ENCODE measurements at places on chromosomes 2 and 18.

GRCh38 chr2:205460217-205460616 is 222.1 kb upstream of the NRP2 start:
- no peak for DNase-seq

GRCh38 chr18:12371590-12371989 is 5.4 kb downstream of the AFG3L2 start:
- DNase-seq = no peak

DNA sequence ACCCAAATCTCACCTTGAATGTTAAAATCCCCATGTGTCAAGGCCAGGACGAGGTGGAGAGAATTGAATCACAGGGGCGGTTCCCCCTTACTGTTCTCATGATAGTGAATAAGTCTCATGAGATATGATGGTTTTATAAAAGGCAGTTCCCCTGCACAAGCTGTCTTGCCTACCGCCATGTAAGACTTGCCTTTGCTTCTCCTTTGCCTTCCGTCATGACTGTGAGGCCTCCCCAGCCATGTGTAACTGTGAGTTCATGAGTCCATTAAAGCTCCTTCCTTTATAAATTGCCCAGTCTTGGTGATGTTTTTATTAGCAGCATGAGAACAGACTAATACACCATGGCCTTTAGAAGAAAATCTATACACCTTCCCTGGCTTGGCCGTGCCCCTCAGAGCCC is 7.4 kb upstream of the MBP start:
- no peak for DNase-seq

DNA sequence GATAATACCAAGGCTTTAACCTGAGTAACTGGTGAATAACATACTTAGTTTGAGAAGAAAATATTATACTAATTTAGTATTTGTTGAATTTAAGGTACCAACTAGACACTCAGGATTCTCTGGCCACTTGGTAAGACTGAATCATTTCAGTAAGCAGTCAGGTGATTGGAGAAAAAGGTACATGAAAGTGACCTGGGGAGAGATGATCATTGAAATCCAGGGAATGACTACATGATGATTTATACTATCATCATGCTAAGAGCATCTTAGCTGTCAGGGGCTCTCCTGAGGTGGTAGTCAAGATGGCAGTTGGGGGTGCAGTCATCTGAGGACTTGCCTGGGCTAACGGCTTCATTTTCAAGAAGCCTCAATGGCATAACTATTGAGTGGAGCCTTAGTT is 571.2 kb upstream of the ACVR2A start:
- DNase-seq = no peak

DNA sequence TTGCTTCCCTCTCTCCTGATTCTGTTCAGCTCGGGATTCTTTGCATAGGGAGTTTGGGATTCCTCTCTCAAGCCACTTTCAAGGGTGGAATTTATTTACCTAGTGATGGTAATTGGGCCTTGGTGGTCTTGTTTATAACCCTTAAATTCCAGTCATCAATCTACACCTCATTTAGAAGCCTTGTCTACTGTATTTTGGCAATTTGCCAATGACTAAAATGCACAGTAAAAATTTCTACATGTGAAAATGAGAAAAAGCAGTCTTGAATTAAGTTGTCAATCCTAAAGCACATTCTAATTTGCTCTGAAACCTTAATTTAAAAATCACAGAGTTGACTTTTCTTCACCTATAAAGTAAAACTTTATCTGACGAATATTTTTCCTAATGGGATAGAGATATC is 749.2 kb upstream of the CRIM1 start:
- DNase-seq = no peak

DNA sequence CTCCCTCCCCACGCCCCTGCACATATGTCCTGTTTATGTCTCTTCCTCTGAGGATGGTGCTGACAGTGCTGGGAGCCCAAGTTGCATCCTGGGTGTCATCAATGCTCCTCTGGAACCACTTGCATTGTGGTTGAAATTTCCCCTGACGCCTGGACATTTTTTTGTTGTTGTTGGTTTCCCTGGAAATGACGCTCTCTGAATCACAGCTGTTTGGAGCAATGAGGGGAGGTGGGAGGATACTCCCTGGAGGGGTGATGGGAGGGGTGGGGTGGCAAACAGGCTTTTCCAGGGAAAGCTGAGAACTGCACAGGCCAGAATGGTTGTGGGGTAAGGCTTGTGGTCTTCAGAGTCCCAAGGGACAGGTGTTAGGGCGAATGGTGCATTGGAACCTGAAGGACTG is 29.6 kb downstream of the CELF4 start:
- DNase-seq = no peak

DNA sequence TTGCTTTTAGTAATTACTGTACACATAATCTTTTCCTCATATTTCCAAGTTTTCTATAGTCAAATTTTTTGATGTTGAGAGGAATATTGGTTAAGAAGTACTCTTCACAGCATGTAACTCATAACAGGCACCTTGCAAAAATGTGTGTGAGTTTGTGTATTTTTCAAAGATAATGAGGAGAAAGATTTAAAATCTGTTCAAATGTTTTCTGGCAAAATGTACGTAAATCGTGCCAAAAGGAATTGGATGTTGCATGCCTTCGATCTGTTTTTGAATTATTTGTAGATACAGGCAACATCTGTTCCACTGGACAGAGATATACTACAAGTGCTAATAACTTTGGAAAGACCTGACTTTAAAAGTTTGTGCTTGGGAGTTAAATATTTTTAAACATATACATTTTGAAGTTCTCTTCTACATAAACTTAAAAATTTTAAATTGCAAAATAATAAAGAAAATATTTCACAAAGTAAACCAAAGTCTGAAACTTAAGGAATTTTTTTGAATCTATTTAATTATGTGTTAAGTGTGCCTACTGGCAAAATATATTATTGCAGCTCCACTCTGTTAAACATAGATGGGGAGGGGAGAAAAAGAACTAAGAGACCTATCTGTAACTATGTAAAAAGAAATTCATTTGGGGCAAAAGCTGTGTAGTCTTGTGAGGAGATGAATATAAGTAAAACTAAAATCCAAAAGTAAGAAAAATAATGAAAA is 133.5 kb upstream of the UBE2E3 start:
- DNase-seq = no peak

GRCh38 chr2:85111819-85112281 is 21.3 kb upstream of the TCF7L1 start:
- DNase-seq = no peak

GRCh38 chr18:2825613-2826175 is 21.1 kb upstream of the EMILIN2 start:
- DNase-seq = no peak

DNA sequence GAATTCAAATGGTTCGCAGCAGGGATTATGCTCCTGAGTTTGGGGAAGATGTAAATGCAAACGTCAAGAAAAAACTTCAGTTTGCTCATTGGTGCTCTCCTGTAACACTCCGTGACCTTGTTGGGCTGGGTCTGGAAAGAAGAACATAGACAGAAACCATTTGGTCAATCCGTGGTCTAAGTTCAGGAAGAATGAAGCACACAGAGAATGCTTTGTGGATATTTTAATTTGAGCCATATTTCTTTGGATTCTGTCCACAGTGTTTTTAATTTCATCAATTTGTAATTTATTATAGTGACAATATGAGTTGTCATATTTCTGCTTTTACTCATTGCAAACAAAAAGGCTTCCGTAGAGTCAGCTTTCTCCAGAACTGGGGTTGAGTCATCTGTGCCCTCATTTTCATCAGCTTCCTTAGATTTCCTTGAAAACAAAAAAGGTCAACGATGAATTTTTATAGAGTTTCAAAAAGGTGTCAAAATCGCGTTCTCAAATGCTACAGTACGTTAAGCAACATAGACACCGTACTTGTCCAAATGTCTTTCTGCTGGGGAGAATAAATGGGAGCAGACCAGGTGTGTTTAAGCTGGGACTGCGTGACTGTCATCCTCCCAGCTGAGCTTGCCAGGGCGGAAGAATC is 606.4 kb downstream of the RNF144A start:
- DNase-seq = no peak

GRCh38 chr2:196403471-196403870 is 232.1 kb upstream of the STK17B start:
- no peak for DNase-seq

GRCh38 chr2:196983934-196984333 is 57.4 kb upstream of the PGAP1 start:
- DNase-seq = no peak

- no peak for DNase-seq
These were observed 284.8 kb upstream of the HS6ST1 start for GRCh38 chr2:128603411-128603924.

DNA sequence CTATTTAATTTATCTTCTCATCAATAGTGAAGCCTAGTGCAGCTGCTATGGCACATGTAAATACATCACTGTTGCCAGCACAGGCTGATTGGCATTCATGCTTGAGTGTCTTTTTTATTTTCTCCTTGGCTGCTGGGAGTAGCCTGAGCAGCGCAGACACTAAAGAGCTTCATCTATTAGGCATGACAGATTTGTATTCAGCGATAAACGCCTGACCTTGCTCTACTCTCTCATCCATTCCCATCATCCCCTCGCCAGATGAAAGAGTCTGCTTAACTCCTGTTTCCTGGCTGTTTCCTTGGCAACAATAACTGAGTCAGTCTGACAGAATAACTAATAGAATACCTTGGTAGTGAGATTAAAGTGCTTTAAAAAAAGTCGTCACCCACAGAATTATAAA is 753.6 kb downstream of the DCC start:
- no peak for DNase-seq

- no peak for DNase-seq
These were observed 118.6 kb upstream of the GLI2 start for GRCh38 chr2:120617055-120617454.

DNA sequence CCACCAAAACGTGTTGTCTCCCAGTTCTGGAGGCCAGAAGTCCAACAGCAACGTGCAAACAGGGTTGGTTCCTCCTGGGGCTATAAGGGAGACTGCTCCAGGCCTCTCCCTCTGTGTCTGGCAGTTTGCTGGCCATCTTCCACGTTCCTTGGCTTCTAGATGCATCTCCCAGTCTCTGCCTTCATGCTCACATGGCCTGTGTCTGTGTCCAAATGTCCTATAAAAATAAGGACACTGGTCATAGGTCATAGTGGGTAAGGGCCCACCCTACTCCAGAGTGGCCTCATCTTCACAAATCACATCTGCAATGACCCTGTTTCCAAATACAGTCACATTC is 69.4 kb upstream of the TAF1B start:
- no peak for DNase-seq

- DNase-seq = no peak
These were observed 185.7 kb upstream of the ZEB2 start for GRCh38 chr2:144705328-144706245.

DNA sequence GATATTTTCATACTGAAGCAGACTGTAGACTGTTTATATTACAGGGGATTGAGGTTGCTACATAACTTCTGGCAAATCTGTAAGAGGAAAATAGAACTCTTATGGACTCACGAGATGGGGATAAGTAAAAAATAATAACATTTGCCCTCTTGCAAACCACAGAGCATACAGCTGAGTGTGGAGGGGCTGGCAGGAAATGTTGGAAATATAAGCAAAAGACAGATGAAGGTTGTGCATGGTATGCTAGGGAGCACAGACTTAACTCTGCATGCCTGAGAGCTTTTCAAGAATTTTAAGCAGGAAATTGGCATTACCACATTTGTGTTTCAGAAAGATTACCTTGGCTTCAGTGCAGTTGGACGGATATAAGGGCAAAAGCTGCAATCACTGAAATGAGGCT is 411.1 kb downstream of the RAD51AP2 start:
- DNase-seq = no peak

GRCh38 chr2:121084130-121084680 is 200.8 kb downstream of the TFCP2L1 start:
- DNase-seq = no peak

GRCh38 chr2:68766376-68766845 is 31.8 kb downstream of the ARHGAP25 start:
- no peak for DNase-seq

DNA sequence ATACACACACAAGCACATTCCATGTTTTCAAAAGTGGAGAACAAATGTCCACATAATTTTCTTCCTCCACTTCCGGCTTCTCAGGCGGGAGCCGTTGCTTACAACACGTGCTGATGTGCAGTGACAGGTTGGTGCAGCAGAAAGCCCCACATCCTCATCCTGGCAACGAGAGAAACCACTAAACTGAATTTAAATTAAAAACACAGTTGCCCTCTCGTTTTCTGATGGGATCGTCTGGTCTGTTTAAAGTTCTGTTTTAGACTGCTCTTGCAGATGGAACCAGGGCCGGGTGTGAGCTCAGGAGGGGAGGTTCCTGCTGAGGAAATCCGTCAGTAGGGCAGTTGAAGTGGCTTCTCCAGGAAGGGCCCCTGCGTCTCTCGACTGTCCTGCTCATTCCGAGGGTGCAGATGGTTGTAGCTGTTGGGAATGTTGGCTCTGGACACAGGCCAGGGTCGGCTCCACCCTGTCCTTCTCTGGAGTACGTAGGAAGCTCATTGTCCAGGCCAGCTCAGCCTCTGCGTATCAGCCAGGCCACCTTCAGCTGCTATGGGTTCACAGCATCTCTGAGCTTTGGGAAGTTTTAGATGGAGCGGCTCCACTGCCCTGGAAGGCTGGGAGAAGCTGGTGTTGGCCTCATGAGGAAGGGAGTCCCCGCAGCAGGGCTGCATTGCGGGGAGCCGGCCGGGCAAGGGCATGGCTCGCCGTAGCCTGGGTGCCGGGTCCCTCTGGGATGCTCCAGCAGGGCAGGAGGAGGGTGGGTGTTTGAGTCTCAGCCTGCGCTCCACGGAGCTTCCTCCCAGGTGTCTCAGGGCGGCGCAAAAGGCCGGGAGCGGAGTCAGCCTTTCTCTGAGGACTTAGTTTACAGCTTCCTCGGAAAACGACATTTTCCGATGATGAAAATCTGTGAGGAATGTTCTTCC is 58.3 kb downstream of the NFATC1 start:
- no peak for DNase-seq

DNA sequence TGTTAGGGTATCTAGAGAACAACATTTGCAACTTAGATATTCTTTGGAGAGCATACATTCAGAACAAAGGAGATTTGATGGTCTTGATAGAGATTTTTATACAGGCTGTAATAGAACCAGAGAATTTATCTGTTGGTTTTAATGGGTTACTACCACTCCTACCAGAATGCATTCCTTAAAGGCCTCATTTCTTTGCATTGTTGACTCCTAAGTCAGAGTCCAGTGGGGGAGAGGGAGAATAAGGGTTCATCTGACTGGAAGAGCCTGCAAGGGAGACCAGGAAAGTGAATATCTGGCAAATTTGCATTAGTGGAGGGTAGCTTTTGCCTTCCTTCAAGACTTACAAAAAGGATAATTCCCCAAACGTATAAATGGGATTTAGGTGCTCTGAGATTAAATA is 29.7 kb downstream of the AGPS start:
- no peak for DNase-seq

DNA sequence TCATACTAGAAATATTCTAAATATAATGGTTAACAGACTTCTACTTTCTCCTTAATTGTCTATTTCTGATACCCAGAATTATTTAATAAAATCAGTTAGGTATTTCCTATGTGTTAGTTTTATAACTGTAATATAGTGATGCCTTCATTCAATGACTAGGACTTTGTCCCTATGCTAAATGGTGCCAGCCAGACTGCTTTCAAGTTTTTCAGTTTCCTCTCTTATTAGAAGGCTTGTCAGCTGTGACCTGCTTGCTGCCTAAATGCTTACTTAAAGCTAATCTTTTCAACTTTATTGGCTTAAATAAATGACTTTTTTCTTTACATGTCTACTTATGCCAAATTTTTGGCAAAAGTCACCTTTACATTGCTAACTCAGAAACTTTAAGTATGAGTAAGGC is 30.7 kb downstream of the BAZ2B start:
- no peak for DNase-seq

GRCh38 chr2:13193075-13193474 is 476.3 kb downstream of the TRIB2 start:
- no peak for DNase-seq

GRCh38 chr2:223914324-223914723 is 30.8 kb downstream of the WDFY1 start:
- no peak for DNase-seq

- DNase-seq = no peak
These were observed 976.2 kb upstream of the CDH2 start for GRCh38 chr18:29153091-29153490.

Data from cortex of kidney (tissue), 1 donor.